ENCODE measurements at places on chromosomes 6 and 20.

DNA sequence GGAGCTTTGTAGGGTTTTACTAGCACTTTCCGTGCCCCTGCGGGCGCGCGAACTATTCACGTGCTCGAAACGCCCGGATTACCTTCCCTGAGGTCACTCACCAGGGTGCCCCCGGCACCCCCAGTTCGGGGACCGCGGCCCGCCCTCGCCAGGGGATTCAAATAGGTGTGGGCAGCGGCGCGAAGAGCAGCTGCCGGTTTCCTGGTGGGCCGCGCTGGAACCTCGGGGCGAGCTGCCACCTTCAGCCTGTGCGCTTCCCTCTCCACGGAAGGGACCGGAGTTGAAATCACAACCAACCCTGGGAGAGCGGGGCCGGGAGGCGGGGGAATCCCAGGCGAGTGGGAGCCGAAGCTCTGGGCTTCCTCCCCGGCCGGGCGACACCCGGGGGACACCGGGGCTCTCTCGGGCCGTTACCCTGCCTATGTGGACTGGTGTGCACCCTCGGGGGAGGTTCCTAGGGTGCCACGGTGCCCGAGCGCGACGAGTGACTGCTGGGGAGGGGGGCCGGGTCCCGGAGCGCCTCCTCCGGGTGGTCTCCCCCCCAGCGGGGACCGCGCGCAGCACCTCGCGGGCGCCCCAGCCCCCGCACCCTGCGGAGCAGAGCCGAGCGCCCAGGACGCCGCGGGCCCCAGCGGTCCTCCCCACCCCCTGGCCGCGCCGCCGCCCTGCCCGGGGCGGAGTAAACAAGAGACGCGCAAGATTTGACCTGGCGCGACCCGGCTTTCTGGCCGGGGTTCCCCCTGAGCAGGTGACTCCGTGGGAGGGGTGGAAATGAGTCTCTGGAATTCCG is 2.1 kb upstream of the HIVEP2 start:
- DNase-seq, result peak; percentile 70

DNA sequence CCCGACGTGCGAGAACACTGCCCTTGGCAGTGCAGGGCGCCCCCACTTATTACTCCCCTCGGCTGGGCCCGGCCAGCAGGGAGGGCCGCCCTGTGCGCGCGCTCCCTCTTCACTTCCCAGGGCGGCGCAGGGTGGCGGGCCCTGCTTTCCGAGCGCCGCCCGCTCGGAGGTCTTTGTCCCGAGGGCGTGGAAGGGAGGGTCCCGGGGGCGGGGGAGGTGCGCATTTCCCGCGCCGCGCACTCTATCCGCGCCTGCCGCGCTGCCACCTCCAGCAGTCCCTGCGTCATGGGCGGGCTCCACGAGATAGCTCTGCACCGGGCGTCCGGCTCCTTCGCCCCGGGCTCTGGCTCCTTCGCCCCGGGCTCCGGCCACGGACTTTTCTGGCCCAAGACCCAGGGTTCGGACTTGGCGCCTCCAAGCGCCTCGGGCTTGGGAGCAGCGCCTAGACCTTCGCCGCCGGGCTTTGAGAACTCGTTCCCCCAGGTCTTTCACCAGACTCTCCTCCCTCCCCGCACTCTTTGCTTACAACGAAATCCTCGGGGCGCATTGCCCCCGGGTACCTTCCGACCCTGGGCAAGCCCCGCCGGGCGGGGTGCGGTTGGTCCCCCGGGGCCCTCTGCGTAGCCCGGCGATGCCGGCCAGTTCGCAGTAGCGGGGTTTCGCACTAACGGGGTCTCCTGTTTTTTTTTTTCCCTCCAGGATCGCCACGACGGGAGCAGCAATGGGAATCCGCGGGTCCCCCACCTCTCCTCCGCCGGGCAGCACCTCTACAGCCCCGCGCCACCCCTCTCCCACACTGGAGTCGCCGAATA is 1.6 kb downstream of the TFAP2C start:
- DNase-seq, result no peak

- no peak for DNase-seq
Observed at GRCh38 chr6:15340775-15341174, 94.9 kb downstream of the JARID2 start.

DNA sequence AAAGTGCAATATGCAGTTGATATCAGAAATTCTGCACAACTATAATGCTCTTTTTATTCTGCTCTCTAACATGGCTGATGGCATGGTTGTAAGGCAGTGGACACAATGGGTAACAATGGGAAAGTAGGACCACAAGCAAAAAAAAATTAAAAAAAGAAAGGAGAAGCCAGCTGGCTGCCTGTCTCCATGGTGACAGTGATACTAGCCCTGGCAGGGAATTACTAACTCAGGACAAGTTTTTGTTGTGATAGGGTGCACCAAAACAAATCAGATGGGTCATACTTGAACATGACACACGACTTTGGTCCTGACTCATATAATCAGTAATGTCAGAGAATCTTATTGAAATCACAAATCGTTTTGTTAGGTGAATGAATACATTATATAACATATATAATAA is 169.4 kb downstream of the TRDN start:
- no peak for DNase-seq

DNA sequence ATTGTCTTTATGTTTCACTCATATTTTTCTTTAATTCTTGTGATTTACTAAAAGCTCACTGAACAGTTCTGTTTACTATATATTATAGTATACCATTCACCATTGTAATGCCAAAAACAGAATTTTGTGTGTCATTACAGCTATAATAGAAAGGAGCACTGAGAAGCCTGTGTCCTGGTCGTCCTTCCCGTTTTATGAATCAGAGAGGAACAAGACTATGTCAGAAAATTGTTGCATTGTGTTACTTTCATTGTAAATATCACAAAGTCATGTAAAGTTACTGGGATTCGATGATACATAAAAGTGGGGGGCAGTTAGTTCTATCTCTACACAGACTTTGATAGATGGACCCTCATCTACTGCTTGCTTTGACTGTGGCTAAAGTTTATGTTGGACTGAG is 145.1 kb downstream of the QKI start:
- DNase-seq, result no peak

GRCh38 chr6:81708113-81708699 is 44.3 kb downstream of the TENT5A start:
- DNase-seq, result no peak

GRCh38 chr6:34664256-34664971 is 32.2 kb downstream of the ILRUN start:
- no peak for DNase-seq

DNA sequence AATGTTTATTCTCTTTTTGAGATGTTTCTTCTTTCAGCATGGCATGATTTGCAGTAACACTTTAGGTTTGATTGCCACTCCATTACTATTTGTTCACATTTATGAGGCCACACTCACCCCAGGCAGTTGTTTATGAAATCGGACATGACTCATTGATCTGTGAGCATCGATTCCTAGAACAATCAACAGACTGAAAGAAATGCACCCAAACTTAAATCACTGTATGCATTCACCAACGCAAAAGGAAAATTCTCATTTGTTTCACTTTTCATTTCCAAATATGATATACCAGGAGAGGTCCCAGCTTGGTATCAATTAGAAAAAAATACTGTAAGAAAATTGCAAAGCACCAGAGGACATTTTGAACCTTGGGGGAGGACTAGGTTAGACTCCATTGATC is 5.4 kb upstream of the GJA10 start:
- no peak for DNase-seq

DNA sequence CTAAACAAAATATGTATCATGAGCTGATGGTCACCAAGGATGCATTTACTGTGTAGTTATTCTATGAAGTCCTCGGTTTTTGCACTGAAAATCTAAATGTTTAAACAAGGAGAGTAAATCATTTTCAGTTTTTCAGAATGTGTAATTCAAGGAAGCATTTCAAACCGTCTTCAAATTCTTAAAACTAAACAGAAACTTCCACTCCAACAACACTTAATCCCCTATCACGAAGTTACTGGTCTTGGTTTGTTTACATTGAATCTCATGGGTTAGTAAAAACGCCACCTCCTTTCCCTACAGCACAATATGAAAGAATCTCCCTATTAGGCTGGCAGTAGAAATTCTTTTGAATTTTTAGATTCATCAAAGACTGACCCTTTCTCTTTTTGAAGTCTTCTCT is 192.9 kb downstream of the AIG1 start:
- no peak for DNase-seq

GRCh38 chr6:109428889-109429477 is 11.4 kb downstream of the PPIL6 start:
- DNase-seq, result no peak

GRCh38 chr6:2053691-2054090 is 191.7 kb downstream of the GMDS start:
- DNase-seq, result no peak

- no peak for DNase-seq
Observed at GRCh38 chr6:90893400-90893799, 306.5 kb upstream of the MAP3K7 start.

DNA sequence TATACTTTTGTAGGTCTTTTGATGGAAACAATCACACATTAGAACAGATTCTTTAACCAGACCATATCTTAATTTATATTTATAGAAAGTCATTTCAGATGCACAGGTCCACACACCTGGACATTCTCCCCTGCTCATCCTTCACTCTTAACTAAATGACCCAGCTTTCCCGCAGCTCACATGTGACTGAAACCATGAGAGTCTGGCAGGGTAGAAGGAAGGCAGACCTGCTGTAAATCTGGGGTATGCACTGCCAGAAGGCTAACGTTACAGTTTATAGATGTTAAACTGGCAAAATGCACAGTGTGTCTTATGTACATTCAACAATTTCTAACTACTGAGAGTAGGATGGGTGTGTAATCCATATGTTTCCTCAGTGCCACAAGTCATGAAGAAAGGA is 359.5 kb upstream of the SPTLC3 start:
- DNase-seq, result no peak

GRCh38 chr6:25599516-25600085 is 52.4 kb upstream of the SCGN start:
- DNase-seq, result no peak

- DNase-seq, result no peak
Observed at GRCh38 chr6:157047951-157048350, 270.8 kb downstream of the ARID1B start.

DNA sequence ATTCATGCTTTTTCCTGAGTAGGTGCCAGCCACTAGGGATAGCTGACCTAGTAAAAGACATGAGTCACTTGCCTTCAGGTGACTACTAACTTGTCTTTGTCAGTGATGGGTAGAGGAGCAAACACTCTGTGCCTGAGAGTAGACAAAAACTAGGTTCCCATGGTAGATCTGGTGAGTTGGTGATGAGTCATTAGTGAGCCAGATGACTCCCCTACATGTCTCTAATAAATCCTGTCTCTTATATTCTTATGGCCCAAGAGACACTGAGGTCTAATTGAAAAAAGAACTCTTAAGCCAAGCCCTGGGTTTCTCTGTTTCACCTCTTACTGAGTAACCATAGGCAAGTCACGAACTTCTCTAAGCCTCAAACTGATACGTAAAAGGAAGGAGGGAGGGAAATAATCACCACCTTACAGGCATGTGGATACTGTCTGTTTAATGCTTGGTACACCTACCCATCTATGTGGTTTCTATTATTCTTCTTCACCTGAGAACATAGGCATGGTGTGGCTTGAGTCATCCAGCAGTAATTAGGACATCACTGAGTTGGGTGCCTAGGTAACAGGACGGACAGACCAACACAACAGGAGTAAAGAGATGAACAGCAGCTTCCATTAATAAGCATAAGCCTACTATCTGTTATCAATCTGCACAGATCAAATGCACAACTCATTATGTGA is 20.3 kb downstream of the TTPAL start:
- no peak for DNase-seq

DNA sequence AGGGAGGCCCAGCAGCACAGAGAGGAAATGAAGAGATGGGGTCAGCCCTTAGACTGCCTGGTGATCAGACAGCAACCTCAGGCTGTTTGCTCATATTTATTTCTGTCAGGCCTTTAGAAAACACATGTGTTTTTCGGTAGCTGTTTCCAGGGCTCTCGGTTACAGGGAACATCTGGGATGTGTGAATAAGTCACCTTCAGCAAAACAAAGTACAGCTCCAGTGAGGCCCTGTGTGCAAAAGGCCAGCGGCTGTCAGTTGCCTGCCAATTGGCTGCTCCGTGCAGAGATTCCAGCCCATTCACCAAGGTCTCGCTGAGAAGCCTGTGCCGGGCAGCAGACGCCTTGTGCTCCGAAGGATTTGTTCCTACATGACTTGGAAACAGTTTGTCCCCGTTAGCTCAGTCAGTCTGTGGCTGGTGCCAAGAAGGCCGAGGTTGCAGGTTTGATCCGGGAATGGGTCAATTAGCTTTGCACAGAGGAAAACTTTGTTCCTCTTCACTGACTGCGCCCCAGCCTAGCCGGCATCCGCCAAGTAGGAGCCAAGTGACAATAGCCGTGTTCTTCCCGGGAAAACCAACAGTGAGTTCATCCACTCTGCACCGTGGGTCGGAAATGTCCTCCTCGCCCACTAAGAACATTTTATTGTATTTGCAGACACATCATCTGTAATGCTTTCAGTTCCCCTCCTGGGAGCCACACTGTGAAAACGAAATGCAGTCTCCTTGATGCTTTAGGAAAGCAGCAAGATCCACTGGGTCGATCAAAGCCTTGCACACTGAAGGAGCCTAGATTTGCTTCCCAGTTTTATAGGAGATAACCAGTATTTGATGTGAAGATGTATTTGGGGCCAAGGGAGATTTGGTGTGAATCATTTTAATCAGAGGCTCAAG is 315.4 kb upstream of the CDYL start:
- DNase-seq, result no peak

- DNase-seq, result no peak
Observed at GRCh38 chr6:52591832-52592231, 15.0 kb upstream of the TRAM2 start.

DNA sequence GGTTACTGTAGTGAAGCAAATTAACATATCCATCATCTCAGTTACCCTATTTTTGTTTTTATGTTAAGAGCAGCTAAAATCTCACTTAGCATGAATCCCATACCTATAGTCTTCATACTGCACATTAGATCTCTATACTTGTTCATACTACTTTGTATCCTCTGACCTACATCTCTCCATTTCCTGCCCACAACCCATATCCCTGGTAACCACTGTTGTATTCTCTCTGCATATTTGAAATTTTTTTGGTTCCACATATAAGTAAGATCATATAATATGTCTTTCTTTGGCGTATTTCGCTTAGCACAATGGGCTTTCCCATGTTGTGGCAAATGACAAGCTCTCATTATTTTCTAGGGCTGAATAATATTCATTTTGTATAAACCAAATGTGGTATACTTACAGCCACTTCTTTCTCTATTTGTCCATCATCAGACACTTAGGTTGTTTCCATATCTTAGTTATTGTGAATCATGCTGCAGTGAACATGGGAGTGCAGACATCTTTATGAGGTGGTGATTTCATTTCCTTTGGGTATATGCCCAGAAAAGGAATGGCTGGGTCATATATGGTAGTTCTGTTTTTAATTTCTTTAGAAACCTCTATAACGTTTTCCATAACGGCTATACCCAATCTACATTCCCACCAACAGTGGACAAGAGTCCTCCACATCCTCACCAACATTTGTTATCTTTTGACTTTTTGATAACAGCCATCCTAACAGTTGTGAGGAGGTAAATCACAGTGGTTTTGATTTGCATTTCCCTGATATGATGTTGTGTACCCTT is 39.8 kb downstream of the BACH2 start:
- DNase-seq, result no peak

GRCh38 chr6:51108563-51109234 is 290.0 kb downstream of the TFAP2B start:
- no peak for DNase-seq

DNA sequence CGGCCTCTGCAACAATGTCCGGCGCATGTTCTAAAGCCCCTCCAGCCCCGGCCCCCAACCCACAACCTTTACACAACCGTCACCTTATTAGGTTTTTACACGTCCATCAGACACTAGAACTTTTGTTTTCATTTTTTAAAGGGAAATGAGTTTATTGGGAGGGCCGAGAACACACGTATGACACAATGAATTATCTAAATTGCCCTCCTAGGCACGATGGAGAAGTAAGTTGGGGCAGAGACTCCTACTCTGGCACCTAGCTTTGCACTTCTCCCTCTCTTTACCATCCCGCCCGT is 1.2 kb upstream of the DLL1 start:
- DNase-seq, result no peak

Data from activated T-helper 1 cell treated with Interleukin-2 at 50 U/mL for 16 hours (primary cell).